OCI-LY7 (cell line): ENCODE measurements at places on chromosomes 2 and 18. TPM values are rescaled to one million over a fixed set of nuclear protein-coding genes. Genes with fewer than 3 reads are reported as not detected.
A peak's percentile ranks its signal among the peaks of the same experiment; 100 is the strongest.

Gene IL1RN
- total RNA-seq = not detected in 2 replicates

Gene SLC38A11
- total RNA-seq = not detected in 2 replicates

Gene ALS2
- 11.3 and 13.9 TPM in 2 replicates for total RNA-seq

- DNase-seq = peak; percentile 66
These were observed 30.0 kb upstream of the RAB1A start for GRCh38 chr2:65159906-65160305.

DNA sequence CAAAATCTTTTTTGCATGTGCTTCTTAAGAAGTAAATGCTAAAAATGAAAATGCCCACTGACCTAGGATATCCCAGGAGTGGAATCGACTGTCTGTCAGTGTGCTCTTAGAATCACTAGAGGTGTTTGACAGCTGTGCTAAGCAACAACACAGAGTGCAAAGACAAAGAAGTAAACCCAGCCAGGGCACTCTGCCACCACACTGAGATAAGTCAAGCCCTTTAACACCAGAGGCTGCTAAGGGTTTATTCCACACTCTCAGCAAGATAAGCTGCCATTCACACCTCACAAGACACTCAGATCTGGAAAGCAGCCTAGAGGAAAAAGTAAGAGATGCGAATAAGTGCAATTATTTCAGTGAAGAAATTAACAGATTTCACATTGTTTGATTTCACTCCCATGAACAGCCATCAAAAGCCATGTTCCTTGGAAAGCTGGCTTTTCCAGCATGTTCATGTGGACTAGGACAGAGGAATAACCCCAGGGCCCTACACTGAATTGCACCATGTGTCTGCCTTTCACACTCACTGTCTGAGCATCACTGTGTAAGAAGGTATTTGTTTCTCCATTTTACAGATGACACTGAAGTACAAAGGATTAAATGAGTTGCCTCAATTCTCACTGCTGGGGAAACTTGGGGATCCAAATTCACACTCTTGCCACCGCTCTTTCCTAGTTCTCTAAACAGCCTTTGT, 6.0 kb upstream of the BMP10 start:
- DNase-seq = no peak

- peak; percentile 48 for DNase-seq
These were observed 19.4 kb downstream of the RRM2 start for GRCh38 chr2:10141736-10142639.

DNA sequence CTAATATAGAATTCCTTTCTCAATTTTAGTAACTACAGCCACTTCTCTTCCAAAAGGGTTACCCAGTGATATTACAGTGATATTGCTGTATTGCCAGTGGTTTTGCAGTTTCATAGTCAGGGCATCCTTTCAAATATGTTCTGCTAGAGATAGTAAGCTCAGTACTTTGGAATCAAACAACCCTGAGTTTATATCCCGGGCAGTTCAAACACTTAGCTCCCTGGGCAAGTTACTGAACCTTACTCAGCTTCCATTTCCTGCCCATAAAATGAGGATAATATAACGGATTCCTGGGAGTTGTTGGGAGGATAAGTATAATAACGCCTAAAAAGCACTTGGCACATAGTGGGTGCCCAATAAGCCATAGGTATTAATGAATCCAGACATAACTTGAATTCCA, 212.6 kb upstream of the PARD3B start:
- no peak for DNase-seq

DNA sequence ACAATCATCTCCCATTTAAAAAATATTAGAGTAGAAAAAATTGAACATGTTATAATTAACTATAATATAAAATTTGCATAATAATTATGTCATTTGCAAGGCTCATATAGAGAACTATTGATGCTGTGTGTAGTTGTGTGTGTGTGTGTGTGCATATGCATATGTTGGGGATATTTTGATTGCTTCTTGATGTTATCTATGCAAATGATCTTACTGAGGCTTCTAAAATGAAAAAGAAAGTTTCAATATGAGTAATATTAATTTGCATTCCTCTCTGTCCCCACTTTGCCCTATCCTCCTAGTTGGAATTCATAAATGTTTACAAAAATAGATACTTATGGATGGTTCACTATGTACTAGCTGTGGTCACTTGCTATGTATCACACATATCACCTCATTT, 523.3 kb downstream of the TRIB2 start:
- no peak for DNase-seq
